ENCODE measurements at places on chromosomes 5 and 9.

- no peak for DNase-seq
These were observed 81.3 kb downstream of the ANKRD33B start for GRCh38 chr5:10645146-10645545.

- DNase-seq = no peak
These were observed 53.6 kb downstream of the ERGIC1 start for GRCh38 chr5:172887692-172888091.

DNA sequence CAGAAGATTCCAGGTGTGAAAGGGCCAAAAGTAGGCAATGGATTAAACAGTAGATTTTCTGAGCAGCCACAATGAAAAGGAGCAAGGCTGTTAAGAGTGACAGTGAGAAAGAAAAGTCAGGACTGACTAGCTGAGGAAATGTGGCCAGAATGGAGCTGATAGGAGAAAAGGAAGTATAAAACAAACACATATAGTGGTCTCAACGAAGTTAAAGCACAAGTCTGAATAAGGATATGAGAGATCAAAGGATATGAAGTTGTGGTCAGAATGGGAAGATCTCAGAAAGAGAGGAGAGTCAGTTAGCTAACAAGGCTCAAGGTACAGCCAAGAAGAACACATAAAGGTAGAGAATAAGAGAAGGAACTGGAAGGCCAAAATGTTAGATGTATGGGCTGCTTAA, 39.9 kb downstream of the FNIP1 start:
- no peak for DNase-seq

GRCh38 chr5:131706281-131706680, 71.3 kb upstream of the RAPGEF6 start:
- DNase-seq = no peak

- no peak for DNase-seq
These were observed 4.5 kb downstream of the RALGDS start for GRCh38 chr9:133116346-133117231.

DNA sequence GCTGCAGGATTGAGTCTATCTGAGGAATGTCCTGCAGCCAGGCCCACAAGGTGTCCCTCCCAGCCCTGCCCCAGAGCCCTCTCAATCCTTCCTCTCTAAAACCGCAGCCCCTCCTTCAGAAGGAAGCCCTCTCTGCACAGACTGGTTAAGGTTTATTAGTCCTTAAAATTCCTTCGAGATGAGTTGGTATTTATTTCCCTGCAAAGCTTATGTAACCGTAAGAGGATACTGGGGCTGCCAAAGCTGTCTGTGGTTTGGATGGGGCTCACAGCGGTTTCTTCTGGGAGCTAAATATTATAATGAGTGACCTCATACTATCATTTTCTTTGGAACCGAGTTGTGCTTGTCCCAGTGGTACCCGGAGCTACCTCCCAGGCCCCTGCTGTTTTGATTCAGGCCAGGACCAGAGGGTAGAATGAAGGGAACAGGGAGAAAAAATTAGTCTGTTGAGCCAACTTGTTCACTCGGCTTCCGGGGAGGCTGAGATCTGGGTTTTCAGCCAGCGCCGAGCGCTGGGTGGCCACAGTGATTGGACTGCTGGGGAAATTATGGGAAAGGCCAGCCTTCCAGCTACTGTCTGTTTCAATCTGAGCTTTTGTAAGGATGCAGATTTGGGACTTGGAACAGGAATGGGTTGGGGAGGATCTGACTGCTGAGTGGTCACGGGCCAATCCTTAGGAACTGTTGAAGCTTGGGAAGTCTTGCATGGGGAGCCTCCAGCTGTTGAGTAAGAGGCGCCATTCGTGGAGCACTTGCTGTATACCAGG, 107.5 kb downstream of the NDFIP1 start:
- DNase-seq = no peak

- DNase-seq = no peak
These were observed 273.4 kb downstream of the SLIT3 start for GRCh38 chr5:169027501-169028061.

DNA sequence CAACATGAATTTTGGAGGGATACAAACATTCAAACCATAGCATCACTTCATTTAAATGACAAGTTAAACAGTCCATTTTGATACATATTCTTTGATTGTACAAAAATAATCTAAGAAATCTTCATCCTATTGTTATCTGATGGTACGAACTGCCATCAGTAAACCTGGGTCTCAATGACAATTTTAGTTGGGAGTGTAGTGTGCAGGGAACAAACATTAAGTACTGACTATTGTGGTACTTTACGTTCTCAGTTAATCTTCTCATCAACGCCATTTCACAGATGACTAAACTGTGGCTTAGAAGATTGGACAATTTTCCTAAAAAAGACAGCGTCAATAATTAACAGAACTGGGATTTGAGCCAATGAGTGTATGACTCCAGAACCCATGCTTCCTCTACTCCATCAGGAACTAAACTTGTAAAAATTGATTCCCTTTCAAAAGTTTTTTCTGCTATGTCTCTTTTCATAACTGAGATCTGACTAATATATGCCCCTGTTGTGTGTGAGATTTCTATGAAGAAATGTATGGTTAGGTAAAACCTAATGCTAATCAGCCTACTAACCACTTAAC, 21.1 kb downstream of the TNPO1 start:
- DNase-seq = no peak

DNA sequence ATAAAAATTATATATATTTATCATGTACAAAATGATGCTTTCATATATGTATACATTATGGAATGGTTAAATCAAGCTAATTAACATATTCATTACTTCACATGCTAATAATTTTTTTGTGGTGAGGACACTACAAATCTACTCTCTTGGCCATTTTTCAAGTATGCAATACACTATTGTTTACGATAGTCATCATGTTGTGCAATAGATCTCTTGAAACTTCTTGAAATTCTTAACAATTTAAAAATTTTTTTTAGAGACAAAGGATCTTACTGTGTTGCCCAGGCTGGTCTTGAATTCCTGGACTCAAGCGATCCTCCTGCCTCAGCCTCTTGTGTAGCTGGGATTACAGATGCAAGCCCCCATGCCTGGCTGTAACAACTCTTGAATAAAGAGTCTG, 45.2 kb upstream of the SHOC1 start:
- DNase-seq = no peak

DNA sequence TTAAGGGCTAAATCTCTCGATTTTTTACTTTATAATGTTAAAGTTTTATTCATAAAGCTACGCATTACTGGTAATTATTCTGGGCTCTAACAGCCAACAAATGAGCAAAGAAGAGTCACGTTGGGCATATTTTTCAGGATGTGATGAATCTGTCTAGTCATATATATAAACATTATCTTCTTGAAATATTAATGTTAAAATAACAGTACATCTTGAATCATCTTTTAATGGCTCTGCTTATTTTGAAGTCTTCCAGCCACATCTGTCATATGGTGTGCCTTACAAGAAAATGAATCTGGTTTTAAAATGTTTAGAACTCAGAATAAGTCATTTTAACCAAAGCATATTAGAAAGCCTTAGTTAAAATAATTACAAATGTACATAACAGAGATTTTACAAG, 96.9 kb downstream of the CWC27 start:
- DNase-seq = no peak

GRCh38 chr9:7316166-7316795, 483.3 kb downstream of the DMAC1 start:
- no peak for DNase-seq

DNA sequence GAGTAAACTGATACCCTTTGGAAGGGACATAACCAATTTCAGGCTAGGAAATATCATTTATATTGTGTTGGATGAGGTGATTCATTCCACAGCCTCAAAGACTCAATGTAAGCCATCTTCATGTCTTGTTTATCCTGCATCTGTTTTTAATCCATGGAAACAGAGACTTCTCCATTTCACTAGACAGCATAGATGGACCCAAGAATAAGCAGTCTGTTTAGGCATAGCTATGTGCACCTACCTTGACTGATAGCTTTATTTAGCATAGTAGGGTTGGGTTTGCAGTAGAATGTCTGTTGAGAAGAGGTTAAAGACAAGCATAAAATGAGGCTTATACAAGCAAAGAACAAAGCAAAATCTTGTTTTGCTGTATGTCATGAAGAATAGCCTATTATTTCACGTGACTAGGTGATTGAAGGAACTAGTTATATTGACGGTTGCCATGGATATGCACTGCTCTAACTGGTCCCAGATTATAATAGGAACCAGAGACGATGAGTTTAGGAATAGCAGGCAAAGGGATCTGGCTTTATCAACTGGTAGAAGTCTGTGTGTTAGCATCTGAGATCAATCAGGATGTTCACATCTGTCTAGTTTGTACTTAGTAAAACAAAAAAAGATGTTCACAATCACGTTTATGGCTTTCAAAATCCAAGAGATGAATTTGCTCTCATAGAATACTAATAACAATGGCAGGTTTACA, 154.8 kb upstream of the KLF9 start:
- no peak for DNase-seq

DNA sequence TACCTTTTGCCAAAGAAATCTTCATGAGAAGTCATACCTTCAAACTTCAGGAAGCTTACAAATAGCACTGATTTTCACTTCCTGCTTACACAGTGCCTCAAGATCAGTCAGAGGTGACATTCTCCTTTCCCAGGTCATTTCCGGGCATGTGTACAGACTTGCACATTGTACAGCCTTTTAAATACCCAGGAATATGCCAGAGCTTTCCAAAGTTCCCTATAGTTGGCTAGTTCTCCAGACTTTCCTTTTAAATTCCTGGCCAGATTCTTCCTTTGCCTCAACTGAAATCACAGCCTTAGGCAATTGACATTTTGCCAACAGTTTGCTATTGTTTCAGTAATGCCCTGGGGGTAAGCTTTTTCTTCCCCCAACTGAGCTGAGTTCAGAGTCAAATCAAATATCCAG, 47.2 kb downstream of the RFX3 start:
- DNase-seq = no peak

DNA sequence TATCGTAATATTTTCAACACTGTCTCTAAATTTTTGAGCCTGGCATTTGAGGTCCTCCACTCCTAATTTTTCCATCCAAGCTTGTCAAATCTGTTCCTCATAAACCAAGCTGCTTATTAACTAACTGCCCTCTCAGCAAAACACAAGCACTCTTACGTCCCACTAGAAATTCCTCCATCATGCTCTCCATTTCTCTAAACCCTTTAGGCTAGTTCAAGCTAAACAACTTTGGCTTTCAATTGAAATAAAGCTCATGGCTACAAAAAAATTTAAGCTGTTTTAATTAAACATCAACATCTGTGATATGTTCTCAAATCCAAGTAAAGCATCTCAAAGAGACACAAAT, 45.7 kb downstream of the RNF145 start:
- DNase-seq = no peak

- no peak for DNase-seq
These were observed 60.8 kb downstream of the MARCHF3 start for GRCh38 chr5:126969548-126969947.

- DNase-seq = no peak
These were observed 23.9 kb downstream of the GFI1B start for GRCh38 chr9:133002147-133003070.

- no peak for DNase-seq
These were observed 64.6 kb upstream of the GRIA1 start for GRCh38 chr5:153425914-153426313.

DNA sequence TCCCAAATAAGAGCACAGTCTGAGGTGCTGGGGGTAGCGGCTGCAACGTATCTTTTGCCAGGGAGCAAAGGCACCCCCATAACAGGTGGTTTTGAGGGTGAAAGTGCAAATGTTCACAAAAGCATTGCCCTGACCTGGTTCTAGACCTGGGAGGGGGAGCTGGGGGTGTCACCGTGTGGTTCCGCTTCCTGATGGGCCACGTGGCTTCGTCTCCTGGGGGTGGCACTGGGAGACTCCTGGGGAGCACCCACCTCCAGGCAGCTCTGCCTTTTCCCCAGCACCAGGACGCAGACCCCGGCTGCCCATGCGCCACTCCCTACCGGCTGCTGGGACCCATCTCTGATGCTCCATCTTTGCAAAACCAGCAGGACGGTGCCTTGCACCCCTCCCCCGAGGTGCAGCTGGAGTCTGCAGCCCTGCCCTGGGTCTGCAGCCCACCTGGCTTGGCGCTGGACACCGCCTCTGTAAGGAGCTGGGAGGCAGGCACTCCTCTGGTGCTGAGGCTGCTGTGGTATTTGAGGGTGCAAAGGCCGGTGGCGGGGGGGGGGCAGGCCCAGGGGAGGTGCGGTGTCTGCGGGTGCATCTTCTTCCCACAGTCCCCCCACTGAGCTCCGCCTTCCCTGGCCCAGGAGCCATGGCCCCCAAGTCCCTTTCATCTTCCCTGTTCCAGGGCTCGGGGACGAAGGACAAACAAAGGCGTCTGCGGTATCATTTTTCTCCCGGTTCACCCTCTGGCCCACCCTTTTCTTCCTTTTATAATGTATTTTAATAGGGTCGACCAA, 29.8 kb upstream of the RXRA start:
- DNase-seq = no peak

DNA sequence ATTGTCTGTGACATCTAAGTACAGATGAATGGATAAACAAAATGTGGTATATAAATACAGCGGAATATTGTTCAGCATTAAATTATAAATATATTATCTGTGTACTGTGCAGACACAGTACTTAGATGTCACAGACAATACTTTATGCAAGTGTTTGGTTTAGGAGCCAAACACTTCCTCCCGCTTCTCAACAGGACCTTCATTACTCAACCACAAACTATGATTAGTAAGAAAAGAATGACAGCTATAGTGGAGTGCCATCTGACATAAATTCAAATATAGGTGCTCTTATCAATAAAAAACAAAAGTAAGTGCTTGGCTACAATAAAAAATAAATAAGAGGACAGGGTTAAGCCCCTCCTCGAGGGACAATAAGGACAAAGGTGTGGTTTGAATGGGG, 38.9 kb upstream of the STX17 start:
- no peak for DNase-seq

DNA sequence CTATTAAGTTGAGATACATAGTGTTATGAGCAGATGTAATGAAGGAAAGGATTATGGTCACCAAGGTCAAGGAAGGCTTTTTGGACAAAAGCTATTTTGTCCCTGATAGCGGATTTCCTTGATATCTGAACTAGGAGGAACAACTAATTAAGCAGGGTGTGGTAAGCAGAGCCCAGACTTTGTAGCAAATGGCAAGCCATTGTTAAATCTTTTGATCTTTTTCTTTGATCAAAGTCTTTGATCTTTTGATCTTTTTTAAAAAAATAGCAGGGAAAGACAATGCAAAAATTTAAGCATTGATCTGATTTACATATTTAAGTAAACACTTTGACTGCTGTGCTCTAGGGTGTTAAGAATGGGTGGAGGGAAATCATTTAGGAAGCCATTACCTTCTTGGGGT, 1242.0 kb downstream of the MAT2B start:
- DNase-seq = no peak

DNA sequence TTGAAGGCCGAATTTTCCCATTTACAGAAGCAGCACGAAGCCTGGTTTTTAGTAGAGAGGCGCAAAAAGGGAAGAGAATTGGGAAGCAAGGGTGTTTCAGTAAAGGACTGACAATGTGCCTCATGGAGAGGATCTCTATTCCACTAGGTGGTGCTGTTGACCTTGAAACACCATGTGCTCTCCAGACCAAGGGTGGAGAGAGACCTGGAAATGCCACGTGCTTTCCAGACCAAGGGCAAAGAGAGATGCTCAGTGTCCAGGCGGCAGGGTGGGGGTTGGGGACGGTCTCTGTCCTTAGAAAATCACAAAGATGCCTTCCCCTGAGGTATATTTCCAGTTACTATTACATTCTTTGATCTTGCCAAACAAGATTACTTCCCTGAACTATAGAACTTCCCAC, 425.3 kb downstream of the CSNK1G3 start:
- no peak for DNase-seq

All from effector CD4-positive, alpha-beta T cell (primary cell).